ENCODE measurements at places on chromosomes 1 and 21.

DNA sequence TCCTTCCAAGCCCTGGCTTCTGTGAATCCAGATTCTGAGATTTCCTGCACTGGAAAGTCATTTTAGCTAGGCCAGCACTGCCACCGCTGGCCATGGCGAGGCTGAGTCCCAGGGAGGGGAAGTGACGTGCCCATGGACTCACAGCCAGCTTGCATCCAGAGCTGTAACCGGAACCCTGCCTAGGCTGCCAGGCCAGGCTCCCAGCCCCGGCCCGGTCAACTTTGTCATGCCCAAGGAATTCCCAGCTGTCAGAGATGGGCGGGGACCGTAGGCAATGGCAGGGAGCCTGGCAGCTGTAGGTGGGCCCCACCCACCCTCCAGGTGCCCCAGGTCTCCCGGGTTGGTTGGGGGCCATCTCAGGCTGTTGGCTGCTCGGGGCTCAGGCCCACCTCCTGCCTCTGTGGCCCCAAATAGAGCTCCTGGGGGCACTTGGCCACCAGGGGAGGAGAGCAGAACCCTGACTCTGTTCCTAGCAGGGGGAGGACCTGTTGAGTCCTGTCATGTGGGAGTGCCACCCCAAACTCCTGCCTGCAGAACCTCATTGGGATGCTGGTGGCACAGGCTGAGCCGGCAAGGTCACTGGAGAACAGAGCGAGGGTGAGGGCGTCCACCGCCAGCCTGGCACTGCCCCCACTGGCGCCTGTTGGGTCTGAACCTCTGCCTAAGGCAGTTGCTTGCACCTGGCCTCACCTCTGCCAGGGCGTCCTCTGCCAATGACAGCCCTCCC is 57.8 kb downstream of the FOXO6 start:
- peak; percentile 84 for DNase-seq

- DNase-seq = no peak
Observed at GRCh38 chr21:18430341-18430740, 26.8 kb upstream of the TMPRSS15 start.

GRCh38 chr1:207015791-207016190 is 16.8 kb downstream of the C1orf116 start:
- no peak for DNase-seq

GRCh38 chr1:97006044-97006661 is 284.6 kb downstream of the PTBP2 start:
- DNase-seq = peak; percentile 84

- peak; percentile 72 for DNase-seq
Observed at GRCh38 chr1:235253219-235253962, 74.6 kb downstream of the ARID4B start.

DNA sequence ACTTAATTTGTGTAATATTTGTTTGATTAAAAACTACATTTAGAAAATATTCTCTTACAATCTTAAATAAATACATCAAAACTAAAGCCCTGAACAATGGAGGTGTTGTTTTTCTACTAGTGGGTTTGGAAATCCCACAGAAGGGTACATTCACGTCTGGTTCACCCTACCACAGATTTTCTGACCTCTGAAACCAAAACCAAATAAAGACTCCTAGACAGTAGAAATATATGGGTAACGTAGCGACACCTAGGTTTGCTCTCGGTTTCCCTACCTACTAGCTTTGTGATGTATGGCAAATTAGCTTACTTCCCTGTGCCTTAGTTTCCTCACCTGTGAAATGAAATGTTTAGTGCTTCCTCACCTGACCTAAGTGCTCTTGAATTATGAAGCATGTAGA is 312.6 kb downstream of the DPYD start:
- no peak for DNase-seq
